ENCODE measurements at places on chromosomes 1 and 21.

DNA sequence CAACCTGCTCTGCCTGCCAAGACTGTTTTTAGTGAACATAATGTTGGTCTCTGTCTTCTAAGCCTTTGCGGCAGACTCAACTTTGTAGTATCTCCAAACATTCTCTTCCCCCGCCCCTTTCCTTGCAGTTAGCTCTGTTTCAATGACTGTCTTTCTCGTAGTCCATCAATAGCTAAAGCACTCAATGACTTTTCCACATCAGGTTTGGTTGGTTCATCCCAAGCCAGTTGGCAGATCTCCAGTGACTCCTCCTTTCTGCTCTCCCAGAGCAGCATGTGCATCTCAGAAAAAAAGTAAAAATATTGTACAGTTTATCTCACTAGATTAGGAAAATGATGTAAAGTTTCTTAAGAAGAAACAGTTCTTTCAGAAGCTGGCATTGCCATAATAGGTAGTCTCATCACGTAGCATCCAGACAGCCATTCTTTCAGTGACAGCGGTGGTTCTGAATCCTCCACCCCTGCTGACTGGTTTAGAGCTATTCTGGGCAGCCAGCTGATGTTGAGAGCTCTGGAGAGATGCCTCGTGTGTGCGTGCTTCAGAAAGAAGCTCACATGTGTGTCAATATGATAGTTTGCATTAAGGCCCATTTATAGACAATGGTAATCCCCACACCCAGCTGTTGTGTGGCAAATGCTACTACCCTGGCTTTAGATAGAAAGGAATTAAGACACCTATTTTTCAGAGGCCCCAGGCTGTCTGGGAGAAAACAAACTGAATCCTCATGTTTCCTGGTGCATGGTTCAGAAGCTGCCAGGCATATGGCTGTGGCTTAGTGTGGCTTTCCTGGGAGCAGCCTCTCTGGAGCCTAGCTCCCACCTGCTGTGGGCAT lies 53.2 kb downstream of the CNN3 start:
- no peak for DNase-seq

DNA sequence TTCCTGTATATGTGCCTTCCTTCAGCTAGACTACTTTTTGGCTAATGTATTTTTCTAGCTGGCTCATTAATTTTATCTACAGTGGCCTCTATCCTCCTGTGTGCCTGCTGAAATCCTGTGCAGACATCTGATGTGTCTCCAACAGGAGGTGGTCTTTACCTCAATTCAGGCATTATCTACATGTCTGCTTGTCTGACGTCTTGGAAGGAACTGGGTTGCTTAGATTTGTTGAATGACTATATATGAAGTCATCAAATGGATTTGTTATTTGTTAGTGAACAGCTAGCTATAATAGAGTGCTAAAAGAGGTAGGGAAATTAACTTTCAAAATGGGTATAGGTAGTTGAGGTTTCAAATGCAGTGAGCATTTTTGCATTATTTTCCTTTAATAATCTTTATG lies 6.7 kb downstream of the RPL5 start:
- no peak for DNase-seq

DNA sequence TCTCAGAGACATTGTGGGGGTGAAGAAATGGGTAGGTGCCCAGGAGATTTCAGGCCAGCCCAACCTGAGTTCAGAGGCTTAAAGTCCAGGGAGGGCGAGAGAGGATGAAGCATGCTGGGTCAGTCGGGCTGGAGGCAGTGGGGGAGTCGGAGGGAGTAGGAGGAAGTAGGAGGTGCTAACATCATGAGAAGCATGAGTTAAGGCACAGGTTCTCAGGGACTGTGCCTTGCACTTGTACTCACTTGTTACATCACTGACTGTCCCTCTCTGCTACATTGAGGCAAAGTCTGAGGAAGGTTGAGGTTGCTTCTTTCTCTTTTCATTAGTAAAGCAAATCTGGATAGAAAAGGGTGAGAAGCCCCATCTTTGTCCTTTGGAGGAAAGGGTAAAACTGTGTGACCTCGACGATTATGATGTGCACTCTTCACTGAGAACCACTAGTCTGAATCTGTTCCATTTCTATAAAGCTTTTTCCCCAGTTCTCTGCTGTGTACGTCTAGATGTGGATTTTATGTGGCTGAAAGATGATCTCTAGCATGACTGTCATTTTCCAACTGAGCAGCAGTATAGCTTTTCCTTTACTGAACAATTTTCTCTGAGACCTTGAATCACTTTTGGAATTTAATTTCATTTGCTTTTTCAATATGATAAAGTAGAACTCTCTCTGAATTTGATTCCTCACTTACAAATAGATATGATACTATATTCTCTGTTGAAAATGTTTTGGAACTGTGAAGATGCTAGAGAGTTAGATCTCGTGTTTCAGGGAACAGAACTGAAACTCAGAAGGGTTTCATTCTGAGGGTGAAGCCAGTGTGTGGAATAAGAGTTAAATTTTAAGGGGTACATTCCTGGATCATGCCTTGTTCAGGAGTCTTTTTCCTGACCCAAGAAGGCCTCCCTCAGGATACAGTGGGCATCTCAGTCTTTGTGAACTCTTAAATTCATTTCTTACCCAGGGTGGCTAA lies 94.6 kb downstream of the FGGY start:
- no peak for DNase-seq

GRCh38 chr1:179937668-179938254 lies 16.8 kb upstream of the CEP350 start:
- no peak for DNase-seq

GRCh38 chr1:43319288-43319687 lies 18.3 kb upstream of the MPL start:
- no peak for DNase-seq
